ENCODE measurements at places on chromosomes 2 and 18.

GRCh38 chr2:108946442-108946841, 42.6 kb downstream of the EDAR start:
- DNase-seq = no peak

- DNase-seq = no peak
Observed at GRCh38 chr2:48504647-48505327, 25.2 kb upstream of the STON1 start.

- DNase-seq = no peak
Observed at GRCh38 chr2:24111407-24111901, 11.7 kb downstream of the PFN4 start.

GRCh38 chr18:4144201-4144600, 310.9 kb downstream of the DLGAP1 start:
- no peak for DNase-seq

- DNase-seq = no peak
Observed at GRCh38 chr2:132009874-132010521, 151.8 kb downstream of the ANKRD30BL start.

GRCh38 chr18:7524786-7525185, 42.3 kb upstream of the PTPRM start:
- no peak for DNase-seq

Data from stimulated activated CD8-positive, alpha-beta memory T cell treated with anti-CD3 and anti-CD28 coated beads, Interleukin-4, amount 100 ng/mL, for 4 hours (primary cell).